SJSA1 (cell line): ENCODE measurements at places on chromosomes 4 and X. TPM values are rescaled to one million over a fixed set of nuclear protein-coding genes. Genes with fewer than 3 reads are reported as not detected.

- H3K4me1 ChIP-seq: no peaks in the 10 kb centered on the region
- no peak overlapping the region for H3K27ac ChIP-seq
- DNase-seq: no peak
- no peaks in the 10 kb centered on the region for H3K27me3 ChIP-seq
Observed at GRCh38 chr4:1300466-1301455, 11.1 kb downstream of the MAEA start.

- no peak overlapping the region for H3K27ac ChIP-seq
- H3K36me3 ChIP-seq: no peaks in the 10 kb centered on the region
- no peak overlapping the region for H3K4me3 ChIP-seq
- no peak for DNase-seq
Observed at GRCh38 chr4:12221031-12221430, 792.3 kb upstream of the HS3ST1 start.

- H3K27ac ChIP-seq: no peak overlapping the region
- no peak overlapping the region for H3K4me3 ChIP-seq
- no peaks in the 10 kb centered on the region for H3K27me3 ChIP-seq
- no peak for DNase-seq
- no peaks in the 10 kb centered on the region for H3K36me3 ChIP-seq
- no peaks in the 10 kb centered on the region for H3K4me1 ChIP-seq
Observed at GRCh38 chrX:140229191-140229590, 263.9 kb upstream of the CXorf66 start.

DNA sequence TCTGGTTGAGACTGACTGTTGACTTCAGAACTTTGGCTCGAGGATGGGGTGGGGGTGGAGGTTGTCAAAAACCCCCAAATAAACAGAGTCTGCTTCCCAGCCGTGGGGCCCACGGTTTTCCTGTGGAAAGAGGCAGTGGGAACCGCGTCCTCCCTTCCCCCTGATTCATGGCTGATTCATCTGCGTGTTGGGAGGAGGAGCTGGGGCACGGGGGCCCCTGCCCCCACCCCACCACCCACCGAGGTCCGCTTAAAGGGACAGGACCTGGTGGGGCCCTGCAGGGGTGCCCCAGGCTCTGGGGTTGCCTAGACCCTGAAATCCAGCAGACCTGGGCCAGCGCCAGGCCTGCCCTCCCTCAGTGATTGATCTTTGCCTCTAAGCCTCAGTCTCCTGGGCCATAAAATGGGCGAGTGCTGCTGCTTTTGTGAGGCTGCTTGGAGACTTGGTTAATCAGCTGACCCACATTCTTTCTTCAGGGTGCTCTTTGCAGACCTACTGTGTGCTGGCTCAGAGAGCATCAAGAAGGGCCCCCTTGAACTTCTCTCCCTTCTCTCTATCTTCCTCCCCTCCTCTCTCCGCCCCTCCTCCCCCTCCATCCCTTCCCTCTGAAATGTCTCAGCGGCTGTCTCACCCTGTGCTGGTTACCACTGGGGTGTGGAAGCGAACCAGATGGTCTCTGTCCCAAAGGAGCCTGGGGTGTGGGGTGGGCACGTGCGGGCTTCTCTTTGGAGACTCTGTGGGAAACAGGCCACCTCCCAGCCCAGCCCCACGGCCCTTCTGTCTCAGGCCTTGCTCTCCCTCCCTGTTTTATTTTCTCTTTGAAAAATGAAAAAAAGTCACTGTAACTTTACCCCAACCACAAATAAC lies 9.1 kb downstream of the HTRA3 start:
- H3K4me1 ChIP-seq: peaks cover 21% of the 10 kb centered on the region

DNA sequence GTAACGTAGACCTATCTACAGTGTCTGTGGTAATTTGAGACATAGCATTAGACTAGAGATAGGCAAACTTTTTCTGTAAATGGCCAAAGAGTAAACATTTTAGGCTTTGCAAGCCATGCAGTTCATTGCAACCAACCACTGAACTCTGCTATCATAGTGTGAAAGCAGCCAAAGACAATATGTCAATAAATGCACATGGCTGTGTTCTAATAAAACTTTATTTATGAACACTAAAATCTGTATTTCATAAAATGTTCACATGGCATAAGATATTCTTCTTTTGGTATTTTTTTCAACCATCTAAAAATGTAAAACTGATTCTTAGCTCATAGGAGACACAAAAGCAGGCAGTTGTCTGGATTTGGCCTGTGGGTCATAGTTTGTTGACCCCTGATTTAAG lies 120.9 kb downstream of the AMELX start:
- no peaks in the 10 kb centered on the region for H3K36me3 ChIP-seq
- no peak overlapping the region for H3K4me3 ChIP-seq
- no peaks in the 10 kb centered on the region for H3K27me3 ChIP-seq
- H3K4me1 ChIP-seq: no peaks in the 10 kb centered on the region
- H3K27ac ChIP-seq: no peak overlapping the region

DNA sequence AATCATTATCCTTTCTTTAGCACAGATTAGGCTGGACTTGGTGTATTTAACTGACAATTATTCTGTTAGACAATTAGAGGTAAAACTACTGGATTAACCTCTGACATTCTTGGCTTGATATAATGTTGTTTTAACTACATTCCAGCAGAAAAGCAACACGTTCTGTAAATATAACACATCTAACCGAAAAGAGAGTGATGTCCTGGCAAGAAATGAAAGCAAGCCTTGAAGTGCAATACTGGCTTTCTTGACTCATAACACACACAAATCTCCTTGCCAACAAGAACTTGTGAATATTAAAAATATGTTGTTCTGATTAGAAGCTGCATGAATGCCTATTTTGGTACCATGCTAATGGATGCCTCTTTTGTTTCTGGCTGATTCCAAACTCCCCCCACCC lies 76.4 kb downstream of the EFHC2 start:
- no peaks in the 10 kb centered on the region for H3K27me3 ChIP-seq
- H3K4me3 ChIP-seq: no peak overlapping the region
- H3K4me1 ChIP-seq: no peaks in the 10 kb centered on the region
- H3K27ac ChIP-seq: no peak overlapping the region

- H3K27me3 ChIP-seq: no peaks in the 10 kb centered on the region
- H3K4me1 ChIP-seq: peaks cover 7% of the 10 kb centered on the region; the same call in 1 of the 2 replicates
- H3K4me3 ChIP-seq: no peak overlapping the region
- no peaks in the 10 kb centered on the region for H3K36me3 ChIP-seq
- DNase-seq: peak; percentile 14
- H3K27ac ChIP-seq: no peak overlapping the region
Observed at GRCh38 chrX:46642145-46642544, 68.6 kb downstream of the CHST7 start.

Gene EREG
- total RNA-seq: not detected in 2 replicates

Gene EDA2R
- 2.1 and 6.6 TPM in 2 replicates for total RNA-seq

Gene PPP4R3C
- not detected in 2 replicates for total RNA-seq
